ENCODE measurements at places on chromosomes 12 and 14. TPM values are rescaled to one million over a fixed set of nuclear protein-coding genes. Genes with fewer than 3 reads are reported as not detected.
A peak's percentile ranks its signal among the peaks of the same experiment; 100 is the strongest.

Gene GPR84
- total RNA-seq, result 2.6 TPM

GRCh38 chr14:97620066-97620465 lies 822.9 kb downstream of the VRK1 start:
- DNase-seq, result no peak

- DNase-seq, result peak; percentile 96
Measured at GRCh38 chr14:66081594-66082376, 404.4 kb upstream of the CCDC196 start.

GRCh38 chr12:32331133-32331532 lies 68.2 kb upstream of the FGD4 start:
- DNase-seq, result peak; percentile 18

- DNase-seq, result no peak
Measured at GRCh38 chr14:59890676-59891075, 20.1 kb upstream of the RTN1 start.

- no peak for DNase-seq
Measured at GRCh38 chr12:75479963-75480461, 543 bp upstream of the GLIPR1 start.

DNA sequence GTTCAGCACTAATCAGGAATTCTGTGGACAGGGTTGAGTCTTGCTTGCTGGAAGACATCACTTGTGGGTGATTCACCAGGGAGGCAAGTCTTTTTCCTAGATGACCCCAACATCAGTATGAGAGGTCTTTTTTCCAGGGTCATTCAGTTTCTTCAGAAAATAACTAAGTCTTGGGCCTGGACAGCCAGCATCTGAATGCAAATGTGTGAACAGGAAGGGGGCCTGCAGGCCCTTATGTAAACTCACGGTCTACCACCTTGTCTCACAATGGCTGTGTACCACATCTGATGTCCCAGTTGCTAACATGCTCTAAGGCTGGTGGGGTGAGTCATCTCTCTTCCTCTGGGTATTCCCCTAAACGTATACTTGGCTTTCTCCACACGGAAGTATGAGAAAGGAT lies 79.2 kb downstream of the HECTD4 start:
- DNase-seq, result no peak

- DNase-seq, result no peak
Measured at GRCh38 chr12:52199294-52199919, 7.6 kb upstream of the KRT80 start.

- DNase-seq, result no peak
Measured at GRCh38 chr12:65606008-65606766, 218.1 kb upstream of the HMGA2 start.

- DNase-seq, result no peak
Measured at GRCh38 chr12:113393749-113394148, 9.9 kb downstream of the SDS start.

DNA sequence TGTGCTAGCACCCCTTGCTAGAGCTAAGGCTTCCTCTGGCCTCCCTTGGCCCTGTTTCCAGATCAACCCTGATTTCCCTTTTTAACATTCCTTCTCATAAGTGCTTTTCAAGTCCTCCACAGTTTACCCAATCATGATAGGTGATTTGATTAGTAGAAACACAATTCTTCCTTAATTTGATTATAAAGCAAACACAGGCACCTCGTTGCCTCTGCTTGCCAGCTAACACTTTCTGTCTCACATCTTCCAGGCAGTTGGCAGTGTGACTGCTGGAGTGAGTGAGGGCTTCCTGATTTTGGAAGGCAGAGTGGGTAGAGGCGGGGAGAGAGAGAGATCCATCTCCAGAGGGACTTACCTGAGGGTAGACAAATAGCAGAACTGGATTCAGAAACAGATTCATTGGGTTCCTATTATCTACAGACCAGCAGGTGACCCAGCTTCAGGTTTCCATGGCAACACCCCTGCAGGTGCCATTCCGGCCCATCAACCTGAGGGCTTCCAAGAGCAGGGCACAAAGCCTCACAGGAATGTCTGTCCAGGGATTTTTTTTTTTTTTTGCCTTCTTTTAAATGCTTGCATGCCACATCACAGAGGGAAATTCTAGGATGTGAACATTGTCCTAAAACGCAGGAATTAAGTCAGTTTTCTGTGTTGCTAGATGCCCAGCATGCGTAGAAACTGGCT lies 77.7 kb downstream of the PLXNC1 start:
- no peak for DNase-seq

Gene OAS1
- total RNA-seq, result 15.8 TPM

Gene CIROP
- not detected for total RNA-seq

- DNase-seq, result no peak
Measured at GRCh38 chr14:71947947-71948500, 15.8 kb downstream of the RGS6 start.

DNA sequence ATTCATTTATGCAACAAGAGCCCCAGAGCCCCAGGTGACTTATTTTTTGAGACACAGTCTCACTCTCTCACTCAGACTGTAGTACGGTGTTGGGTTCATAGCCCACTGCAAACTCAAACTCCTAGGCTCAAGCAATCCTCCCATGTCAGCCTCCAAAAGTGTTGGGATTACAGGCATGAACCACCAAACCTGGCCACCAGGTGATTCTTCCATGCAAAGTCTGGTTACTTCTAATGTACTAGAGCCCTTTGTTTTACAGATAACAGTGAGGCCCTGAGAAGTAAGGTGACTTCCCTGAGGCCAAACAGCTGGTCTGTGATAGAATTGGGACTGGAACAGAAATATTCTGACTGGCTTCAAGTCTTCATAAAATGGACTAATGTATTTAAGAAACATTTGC lies 10.0 kb upstream of the KCNK10 start:
- no peak for DNase-seq

- peak; percentile 87 for DNase-seq
Measured at GRCh38 chr12:9115731-9116559, at the start of gene A2M. A2M (minus strand) TSS chr12:9115919; CDS start chr12:9115849, 70 bp downstream.

Gene ANP32D
- total RNA-seq, result 0.37 TPM

- no peak for DNase-seq
Measured at GRCh38 chr14:104420990-104421389, 158.6 kb upstream of the C14orf180 start.

Gene MAP4K5
- 40.9 TPM for total RNA-seq

- no peak for DNase-seq
Measured at GRCh38 chr12:69442894-69443293, 27.3 kb upstream of the FRS2 start.

GRCh38 chr14:95023886-95024285 lies 133.4 kb downstream of the DICER1 start:
- no peak for DNase-seq

DNA sequence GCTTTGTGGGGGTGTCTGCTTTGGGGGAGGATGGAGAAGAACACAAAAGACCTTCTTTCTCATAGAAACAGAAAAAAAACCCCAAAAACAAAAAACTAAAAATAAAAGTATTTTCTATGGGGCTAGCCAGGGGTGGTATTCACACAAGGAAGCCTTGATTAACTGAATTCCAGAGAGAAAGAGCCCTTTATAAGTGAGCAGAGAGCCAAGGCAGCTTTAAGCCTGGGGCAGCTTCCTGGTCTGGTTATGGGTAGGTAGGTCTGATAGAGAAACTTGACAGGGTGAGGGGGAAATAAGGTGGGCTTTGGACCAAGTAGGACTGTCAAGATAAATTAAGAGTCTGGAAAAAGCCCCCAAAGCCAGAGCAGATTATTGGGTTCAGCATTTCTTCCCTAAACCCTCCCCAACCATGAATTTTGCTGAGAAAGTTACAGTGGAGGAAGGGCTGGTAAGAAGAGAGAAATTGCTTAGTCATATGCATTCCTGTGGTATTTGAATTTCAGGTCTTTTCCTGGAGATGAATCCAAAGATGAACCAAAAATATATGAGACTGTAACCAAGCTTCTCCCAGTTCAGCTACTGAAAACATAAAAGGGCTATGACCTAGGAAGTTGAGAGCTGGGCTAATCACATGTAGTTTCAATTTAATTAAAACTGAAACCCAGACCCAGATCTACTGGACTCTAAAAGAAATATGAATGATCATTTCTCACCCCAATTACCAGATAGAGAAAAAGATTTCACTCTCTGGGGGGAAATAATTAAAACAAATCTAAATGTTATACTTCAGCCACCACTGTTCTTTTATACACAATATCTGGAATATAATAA lies 144.8 kb downstream of the TBC1D30 start:
- DNase-seq, result no peak

GRCh38 chr12:52763036-52763659 lies 14.0 kb downstream of the KRT76 start:
- DNase-seq, result no peak

GRCh38 chr12:27931390-27931789 lies 41.1 kb downstream of the PTHLH start:
- no peak for DNase-seq

GRCh38 chr12:105733579-105733978 lies 403.1 kb downstream of the C12orf75 start:
- DNase-seq, result no peak

GRCh38 chr14:100409003-100409360 lies 85.8 kb downstream of the SLC25A47 start:
- DNase-seq, result no peak

Gene MYO1H
- total RNA-seq, result not detected

Data from lung (tissue), 17 donors.